Activated CD4-positive, alpha-beta T cell treated with anti-CD3 and anti-CD28 coated beads for 24 hours (primary cell): ENCODE measurements at places on chromosomes 5 and 9.

DNA sequence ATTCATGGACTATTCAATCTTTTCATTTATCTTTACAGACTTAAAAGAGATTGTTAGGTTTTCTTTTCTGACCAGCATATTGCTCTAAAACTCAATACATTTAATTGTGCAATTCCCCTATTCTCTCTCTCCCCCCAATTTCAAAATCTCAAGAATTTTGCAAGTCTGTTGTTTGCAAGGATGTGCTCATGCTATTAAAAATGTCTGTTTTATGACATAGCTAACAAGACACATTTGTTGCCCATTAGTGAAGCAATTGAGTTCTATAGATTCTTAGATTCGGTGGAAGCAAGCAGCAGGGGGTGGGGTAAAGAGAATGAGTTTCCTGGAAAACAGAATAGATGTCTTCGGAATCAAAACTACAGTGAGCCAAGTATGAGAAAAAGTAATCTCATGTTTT is 8.5 kb upstream of the CSNK1A1 start:
- no peak for DNase-seq

DNA sequence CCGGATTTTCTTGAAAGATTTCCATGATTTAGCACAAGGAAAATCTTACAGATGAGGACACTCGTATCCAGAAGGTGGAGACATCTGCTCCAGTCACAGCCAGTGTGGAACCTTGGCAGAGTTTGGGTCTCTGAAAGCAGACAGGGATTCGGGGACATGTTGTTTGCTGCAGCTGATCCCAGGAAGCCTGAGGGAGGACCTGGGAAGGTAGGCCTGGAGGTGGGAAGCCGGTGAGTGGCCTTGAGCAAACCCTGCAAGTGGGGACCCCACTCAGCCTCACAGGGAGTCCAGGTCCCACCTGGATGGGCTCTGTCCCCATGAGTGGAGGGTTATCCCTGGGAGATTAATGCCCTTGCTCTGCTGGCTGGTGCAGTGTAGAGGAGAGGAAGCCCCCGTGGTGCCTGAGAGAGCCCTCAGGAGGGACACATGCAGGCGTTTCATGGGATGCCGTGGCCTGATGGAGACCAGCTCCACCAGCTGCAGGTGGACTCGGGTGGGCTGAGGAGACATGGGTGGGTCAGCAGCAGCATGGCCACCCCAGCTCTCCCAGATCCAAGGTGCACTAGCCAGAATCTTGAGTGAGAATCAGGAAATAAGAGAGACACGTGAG is 7.8 kb downstream of the MRPS2 start:
- DNase-seq, result no peak

DNA sequence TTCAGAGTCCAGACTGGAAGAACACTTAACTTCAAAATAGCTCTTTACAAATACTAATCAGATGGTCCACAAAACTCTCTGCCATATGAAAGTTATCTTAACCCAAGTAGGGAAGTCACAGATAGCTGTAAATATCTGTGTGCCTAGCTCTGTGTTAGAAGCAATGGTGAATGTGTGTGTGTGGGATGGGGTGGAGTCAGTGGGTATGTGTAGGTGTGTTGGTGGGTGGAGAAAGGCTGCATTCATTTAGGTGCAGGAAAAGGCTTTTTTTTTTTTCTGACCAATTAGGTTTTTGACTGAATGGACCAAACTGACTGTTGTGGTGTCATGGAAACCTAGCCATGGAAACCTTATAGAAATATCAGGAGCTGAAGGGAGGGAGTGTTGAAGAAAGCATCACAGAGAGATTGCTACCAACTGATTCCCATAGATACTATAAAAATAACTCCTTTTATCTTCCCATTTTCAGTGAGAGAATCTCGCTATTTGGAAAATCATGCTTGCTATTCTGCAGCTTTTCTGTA is 156.2 kb upstream of the NR3C1 start:
- DNase-seq, result no peak

- DNase-seq, result no peak
These were observed 571.7 kb downstream of the KCTD16 start for GRCh38 chr5:144742361-144742760.

- DNase-seq, result peak; percentile 38
These were observed 82.2 kb upstream of the IL12B start for GRCh38 chr5:159412284-159413046.

GRCh38 chr5:76482984-76483383 is 79.9 kb downstream of the IQGAP2 start:
- no peak for DNase-seq

DNA sequence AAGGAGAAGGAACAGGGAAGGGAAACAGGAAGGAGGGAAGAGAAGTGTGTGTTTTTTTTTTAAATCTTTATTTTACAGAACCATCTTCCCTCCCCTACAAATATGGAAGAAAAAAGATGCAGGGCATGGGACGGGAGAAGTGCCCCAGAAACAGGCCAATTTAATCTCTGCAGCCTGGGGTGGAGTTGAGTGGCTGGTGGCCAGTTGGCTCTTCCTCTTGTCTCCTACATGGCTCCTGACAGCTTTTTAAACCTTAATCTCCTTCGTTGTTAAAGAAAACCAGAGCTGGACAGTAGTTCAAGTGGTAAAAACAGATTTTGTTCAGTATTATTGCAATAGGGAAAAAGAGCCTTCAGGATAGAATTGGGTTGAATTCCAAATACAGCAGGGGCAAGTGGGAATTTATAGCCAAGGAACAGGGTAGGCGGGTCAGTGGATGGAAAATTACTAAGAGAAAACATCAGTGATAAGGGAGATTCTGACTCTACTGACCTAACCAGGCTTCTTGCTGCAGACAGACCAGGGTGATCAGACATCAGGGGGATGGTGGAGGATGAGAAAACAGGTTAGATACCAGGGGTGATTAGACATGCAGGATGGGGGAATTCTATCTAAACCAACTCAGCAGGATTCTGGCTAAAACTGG is 125.1 kb upstream of the CLINT1 start:
- no peak for DNase-seq

DNA sequence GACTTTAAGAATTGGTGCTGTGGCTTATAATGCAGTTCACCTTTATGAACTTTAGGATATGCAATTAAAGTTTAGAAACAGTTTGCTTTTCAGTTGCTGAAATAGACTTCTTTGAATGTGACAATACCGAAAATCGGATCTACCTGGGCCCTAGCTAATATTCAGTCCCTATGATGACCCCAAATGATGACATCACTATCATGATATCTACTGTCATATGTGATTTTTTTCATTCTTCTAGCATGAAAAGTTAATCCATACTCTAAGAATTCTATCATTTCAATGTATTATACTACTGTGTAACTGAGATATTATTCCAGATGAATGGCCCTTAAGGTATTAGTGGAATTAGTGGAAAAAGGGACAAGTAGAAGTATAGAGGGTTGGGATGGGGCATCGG is 487.2 kb upstream of the TUSC1 start:
- no peak for DNase-seq

- no peak for DNase-seq
These were observed 25.4 kb upstream of the RASGRF2 start for GRCh38 chr5:80934751-80935150.
